Activated naive CD8-positive, alpha-beta T cell treated with anti-CD3 and anti-CD28 coated beads for 36 hours (primary cell): ENCODE measurements at places on chromosomes 5 and 9. TPM values are rescaled to one million over a fixed set of nuclear protein-coding genes. Genes with fewer than 3 reads are reported as not detected.

- DNase-seq, result no peak
These were observed 93.5 kb upstream of the RGMB start for GRCh38 chr5:98679963-98680362.

DNA sequence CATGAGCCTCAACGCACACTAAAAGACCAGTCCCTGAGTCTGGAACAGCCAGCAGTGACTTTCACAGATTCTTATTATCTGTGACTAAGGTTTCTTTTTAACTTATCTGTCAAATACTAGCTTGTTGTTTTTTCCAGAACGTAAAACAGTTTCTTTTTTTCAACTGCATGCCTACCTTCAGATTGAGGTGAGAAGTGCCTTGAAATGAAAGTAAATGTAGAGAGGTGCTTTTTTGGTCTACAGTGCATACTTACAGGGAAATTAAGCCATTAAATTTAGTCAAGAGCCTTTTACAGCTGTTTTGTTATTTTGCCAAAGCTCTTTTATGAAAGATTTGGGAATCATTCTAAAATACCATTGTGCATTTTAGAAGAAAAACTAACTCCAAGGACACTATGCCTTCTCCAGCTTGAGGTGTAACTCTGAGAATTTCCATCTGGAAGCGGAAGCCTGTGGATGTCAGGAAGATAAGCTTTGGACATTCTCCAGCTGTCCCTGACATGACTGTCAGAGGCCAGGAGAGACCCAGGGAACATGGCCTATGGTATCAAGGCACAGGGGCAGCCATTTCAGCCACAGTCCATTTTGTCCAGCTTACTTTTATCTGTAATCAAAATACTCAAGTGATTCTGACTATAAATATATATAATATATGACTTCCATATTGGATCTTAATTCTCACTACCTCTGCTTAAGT is 230.3 kb downstream of the GLIS3 start:
- no peak for DNase-seq

PLCXD3 gene
- total RNA-seq, result not detected

FOXD4L6 gene
- not detected for total RNA-seq

DNA sequence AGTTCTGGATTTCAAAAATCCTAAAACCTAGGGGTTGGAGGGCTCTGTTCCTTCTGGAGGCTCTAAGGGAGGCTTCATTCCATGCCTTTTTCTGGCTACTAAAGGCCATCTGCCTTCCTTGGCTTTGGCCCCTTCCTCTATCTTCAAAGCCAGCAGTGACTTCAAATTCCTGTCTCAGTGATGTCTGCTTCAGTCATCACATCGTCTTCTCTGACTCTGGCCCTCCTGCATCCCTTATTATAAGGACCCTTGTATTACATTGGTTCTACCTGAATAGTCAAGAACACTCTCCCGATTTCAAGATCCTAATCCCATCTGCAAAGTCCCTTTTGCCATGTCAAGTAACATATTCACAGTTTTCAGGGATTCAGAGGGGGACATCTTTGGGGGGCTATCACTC is 60.3 kb downstream of the GNA14 start:
- no peak for DNase-seq

RANBP3L gene
- total RNA-seq, result 0.10 TPM

GRCh38 chr5:112733586-112733985 is 4.1 kb upstream of the APC start:
- DNase-seq, result no peak

LRRTM2 gene
- not detected for total RNA-seq

DNA sequence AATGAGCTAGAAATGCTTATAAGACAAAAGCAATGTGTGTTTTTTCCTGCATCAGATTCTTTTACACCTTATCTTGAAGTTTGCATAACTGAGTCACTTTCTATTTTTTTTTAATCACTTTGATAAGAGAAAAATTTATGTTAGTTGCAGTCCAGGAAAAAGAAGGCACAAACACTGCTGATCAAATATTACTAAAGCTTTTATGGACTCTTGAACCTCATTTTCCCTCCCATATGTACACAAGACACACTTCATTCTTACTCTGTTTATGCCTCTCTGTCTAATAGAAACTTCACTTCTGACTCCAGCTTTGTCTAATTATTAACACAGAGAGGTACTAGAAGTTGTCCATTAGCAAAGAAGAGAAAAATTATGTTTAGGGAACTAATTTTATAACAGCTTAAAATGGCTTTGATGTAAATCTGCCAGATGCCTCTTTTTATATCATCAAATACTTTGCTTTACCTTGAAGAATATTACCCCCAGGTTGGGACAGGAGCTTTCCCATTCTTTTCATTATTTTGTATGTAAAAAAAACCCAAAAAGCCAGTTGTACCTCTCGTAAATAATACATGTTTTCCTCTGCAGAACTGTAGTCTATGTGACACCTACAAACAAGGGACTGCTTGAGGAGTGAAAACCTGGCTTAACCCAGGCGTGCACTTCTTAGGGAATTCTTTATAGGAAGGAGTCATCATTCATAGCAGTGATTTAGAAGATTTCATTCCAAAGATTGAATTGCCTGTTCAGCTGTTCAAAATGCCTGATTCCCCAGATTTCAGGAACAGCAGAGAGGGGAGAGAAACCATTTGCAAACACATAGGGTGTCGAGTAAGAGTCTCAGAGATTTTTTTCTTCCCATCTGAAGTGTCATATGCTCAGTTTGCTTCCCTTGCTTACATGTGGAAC is 72.6 kb downstream of the DAPK1 start:
- DNase-seq, result no peak
